ENCODE measurements at places on chromosomes 2 and 18.

- no peak for DNase-seq
These were observed 224.1 kb upstream of the DPP10 start for GRCh38 chr2:114218383-114218782.

GRCh38 chr2:46487667-46488335, 8.4 kb downstream of the TMEM247 start:
- DNase-seq = no peak

GRCh38 chr18:29361843-29362242, 1184.9 kb upstream of the CDH2 start:
- no peak for DNase-seq

DNA sequence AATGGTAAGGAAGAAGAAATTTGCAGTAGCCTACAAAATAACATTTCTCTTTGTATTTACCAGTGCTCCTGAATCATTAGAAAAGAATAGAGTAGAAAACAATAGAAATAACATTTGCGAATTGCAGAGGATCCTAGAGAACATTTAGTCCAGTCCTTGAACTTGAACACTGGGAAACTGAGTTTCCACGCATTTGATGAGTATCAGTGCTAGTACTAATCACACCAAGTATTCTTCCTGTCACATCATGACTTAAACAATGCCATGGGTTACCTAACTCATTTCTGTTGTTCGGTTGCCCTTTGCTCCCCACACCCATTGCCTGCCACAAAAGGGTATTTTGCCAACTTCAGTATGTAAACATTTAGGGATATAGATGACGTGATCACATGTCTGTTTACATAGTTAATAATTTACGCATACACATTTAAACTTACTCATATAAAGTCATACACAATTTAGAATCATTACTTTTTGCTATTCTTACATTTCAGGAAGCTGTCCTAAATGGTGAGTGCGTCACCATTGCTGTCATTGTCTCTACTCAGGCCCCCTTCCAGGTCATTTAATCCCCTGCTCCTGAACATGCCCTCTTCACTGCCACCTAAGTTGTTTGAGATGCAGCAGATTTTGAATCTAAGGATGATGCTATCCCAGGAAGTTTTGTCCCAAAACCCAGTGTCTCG, 42.3 kb downstream of the CRIM1 start:
- no peak for DNase-seq

- DNase-seq = no peak
These were observed 54.5 kb downstream of the SKA1 start for GRCh38 chr18:50429207-50429948.

DNA sequence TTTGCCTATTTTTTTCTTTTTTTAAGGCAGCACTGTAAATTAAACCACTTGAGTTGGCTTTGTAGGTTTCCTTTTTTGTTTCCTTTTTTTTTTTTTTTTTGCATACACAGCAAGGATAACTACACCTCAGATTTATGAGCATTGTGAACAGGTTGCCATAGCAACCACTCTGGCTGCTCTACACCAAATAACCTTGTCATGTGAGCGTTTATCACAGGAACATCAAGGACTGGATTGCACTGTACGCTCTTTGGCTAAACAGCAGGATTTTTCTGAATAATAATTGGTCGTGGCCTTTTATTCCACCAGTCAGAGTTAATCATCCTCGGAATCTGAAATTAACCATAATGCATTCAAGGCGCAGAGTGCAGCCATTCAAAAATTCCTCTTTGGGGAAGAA, 199.1 kb upstream of the SLC14A2 start:
- DNase-seq = no peak
